Skeletal muscle cell (primary cell): ENCODE measurements at places on chromosomes 6 and 20.

DNA sequence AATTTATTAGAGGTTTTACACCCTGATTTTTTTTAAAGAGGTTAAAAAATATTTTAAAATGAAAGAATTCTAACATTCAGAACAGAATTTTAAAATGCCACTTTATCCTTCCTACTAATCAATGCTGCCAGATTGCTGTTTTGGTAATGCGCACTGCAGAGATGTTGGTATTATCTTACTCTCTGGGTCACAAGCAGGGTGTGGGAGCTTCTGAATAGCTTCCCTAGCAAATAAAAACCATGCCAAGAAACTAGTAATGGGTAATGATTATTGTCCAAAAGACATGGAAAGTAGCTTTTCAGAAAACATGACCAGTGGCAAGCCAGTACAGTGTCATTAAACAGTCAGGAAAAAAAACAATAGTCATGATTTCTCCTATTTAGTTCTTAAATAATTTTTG, 205.4 kb downstream of the TPBG start:
- DNase-seq = no peak

- no peak for DNase-seq
These were observed 7.6 kb upstream of the TBC1D20 start for GRCh38 chr20:469746-470490.

DNA sequence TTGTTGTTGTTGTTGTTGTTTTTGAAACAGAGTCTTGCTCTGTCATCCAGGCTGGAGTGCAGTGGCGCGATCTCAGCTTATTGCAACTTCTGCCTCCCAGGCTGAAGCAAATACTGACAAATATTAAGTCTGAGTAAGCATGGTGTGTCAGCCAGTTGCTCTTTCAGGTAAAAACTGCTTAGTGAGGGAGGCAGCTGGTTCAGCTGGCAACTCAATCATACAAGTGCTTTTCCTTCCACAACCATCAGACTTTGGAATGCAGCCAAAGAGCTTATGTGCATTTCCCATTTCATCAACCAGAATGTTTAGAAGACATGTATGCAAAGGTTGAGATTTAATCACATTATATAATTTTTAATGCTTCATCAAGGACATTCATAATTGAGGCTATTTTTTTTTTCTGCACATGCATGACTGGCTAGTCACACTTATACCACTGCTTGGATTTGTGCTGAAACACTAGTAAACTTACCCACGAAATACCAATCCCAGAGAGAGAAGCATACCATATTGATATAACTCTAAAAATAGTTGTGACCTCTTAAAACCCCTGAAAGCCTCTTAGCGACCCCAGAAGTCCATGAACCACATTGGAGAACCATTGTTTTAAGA, 56.0 kb downstream of the CLIC5 start:
- peak; percentile 37 for DNase-seq

DNA sequence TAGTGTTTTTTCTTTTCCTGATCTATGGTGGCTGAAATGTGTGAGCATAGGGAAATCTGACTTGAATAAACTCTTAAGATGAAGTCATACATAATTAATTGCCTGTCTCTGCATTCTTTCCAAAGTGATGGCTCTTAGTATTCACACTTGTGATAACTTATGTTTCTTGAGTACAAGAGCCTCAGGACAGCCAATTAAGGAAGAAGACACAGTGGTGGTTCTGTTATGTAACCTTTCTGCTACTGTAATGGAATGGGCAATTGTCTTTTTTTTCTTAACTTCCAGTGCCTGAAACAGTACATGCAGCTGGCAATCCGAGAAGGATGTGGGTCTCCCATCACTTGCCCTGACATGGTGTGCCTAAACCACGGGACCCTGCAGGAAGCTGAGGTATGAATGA, 40.1 kb downstream of the RNF144B start:
- no peak for DNase-seq

GRCh38 chr6:16805243-16805950, 44.1 kb upstream of the ATXN1 start:
- no peak for DNase-seq

GRCh38 chr6:53837865-53838769, 43.3 kb downstream of the LRRC1 start:
- no peak for DNase-seq

DNA sequence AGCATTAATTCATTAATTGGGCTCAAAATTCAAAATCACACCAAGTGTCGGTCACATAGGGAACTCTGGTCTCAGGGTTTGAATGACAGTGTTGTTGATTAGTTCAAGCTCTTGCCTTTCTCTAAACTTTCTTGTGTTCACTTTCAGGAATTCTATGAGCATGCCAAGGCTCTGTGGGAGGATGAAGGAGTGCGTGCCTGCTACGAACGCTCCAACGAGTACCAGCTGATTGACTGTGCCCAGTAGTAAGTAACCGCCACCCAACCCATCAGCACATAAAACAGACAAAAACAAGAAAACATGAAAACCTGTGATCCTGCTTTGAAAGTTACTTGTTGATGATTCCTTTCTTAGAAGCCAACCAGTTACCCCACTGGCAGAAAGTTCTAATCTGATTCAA, 52.7 kb downstream of the GNAS start:
- DNase-seq = no peak

GRCh38 chr6:130113201-130113710, 94.9 kb downstream of the L3MBTL3 start:
- DNase-seq = no peak

DNA sequence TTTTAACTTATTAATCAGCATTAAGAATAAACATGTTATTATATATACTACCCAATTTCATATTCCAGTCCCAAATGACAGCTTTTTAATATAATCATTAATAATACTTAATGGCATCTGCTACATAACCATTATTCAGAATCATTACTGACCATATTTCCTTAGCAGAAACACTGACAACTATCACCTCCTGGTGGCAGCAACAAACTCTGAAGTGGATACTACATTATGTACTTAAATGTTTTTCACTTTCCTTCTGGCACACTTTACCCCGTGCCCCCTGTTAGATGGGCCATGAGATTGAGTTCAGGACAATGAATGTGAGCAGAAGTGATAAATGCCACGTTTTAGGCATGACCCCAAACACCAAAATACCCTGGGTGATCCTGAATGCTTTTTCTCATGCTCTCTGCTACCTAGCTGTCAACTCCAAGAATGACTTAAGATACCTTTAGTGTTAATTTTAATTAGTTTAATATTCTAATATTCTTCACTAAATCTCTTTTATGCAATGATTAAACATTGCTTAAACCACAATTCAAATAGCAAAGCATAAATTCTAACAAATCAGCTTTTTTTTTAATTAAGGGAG, 77.1 kb downstream of the LMBRD1 start:
- no peak for DNase-seq

DNA sequence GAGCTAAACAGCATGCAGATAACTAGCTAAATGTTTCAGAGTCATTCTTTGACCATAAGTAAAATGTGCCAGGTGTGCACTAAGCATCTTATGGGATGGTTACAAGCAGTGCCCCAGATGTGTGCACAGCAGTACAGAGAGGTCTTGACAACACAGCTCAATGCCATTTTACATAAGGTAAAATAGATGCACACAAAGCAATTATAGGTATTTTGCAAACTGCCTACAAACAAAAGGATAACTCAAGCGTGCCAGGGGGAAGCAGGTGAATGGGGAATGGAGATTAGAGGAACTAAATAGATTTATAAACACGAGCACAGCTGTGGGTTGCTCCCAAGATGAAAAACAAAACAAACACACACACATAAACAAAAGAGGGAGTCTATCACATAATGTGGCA, 64.8 kb downstream of the SLC2A10 start:
- no peak for DNase-seq

DNA sequence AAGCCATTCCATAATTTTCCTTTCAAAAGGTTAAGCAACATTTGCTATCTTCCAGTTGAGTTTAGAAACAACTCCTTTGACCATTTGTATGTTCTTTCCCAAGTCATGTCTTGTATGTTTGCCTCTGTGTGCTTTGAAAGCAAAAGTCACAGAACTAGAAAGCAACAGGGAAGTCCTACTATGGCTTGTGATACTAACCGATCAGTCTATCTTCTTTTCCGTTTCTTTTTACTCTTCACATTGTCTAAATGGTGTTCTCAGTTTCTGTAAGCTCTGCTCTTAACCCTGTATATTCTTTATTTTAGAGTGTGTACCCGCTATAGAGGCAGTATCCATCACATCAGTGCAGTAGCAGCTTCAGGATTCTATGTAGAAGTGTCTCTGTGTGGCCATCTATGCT, 32.9 kb downstream of the TMEM244 start:
- DNase-seq = no peak

- no peak for DNase-seq
These were observed 151.0 kb downstream of the CLIC5 start for GRCh38 chr6:45864651-45865050.
